ENCODE measurements at places on chromosomes 7 and 10. TPM values are rescaled to one million over a fixed set of nuclear protein-coding genes. Genes with fewer than 3 reads are reported as not detected.

Gene FOXK1
- 13.6 TPM for polyA plus RNA-seq

Gene KBTBD2
- polyA plus RNA-seq = 48.2 TPM

Gene NRG3
- 0.91 TPM for polyA plus RNA-seq

Gene GDF10
- 92.5 TPM for polyA plus RNA-seq

Gene HOXA10
- polyA plus RNA-seq = not detected
